ENCODE measurements at places on chromosomes 11 and 22. TPM values are rescaled to one million over a fixed set of nuclear protein-coding genes. Genes with fewer than 3 reads are reported as not detected.

MMP12 gene
- not detected for total RNA-seq

YIF1A gene
- total RNA-seq: 147 TPM

SAA1 gene
- not detected for total RNA-seq

LGALS12 gene
- not detected for total RNA-seq

C11orf21 gene
- not detected for total RNA-seq

Data from melanocyte of skin (primary cell).